NCI-H2081 treated with DMSO at 0.1 percent for 48 hours (cell line): ENCODE measurements at places on chromosomes 16 and 17.

DNA sequence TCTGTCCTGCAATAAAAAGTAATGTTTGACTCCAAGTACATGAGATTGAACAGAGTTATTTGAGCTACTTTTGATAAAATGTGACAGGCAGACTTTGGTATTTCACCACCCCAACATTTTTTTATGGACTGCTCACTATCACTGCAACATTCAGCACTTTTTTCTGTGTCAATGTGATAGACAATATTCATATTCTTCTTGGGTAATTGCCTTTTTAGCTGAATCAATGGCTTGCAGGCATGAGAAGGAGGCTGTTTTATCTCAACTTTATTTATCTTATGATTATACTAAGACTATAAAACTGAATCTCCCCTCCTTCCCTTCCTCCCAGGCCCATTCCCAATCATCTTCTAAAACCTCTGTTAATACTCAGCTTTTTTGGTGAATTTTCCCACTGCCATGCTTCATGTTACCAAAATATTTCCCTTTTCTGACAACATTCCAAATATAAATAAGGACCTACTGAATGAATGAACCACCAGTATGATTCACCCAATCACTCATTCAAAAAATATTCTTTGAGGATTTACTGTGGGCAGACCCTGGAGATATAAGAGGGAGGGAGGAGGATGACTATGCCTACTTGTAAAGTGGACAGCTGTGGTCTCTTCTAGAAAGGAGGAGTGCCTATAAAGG lies 67.6 kb downstream of the CDH13 start:
- no peak for DNase-seq

GRCh38 chr16:88711750-88712340 lies 5.5 kb downstream of the CTU2 start:
- DNase-seq: no peak

DNA sequence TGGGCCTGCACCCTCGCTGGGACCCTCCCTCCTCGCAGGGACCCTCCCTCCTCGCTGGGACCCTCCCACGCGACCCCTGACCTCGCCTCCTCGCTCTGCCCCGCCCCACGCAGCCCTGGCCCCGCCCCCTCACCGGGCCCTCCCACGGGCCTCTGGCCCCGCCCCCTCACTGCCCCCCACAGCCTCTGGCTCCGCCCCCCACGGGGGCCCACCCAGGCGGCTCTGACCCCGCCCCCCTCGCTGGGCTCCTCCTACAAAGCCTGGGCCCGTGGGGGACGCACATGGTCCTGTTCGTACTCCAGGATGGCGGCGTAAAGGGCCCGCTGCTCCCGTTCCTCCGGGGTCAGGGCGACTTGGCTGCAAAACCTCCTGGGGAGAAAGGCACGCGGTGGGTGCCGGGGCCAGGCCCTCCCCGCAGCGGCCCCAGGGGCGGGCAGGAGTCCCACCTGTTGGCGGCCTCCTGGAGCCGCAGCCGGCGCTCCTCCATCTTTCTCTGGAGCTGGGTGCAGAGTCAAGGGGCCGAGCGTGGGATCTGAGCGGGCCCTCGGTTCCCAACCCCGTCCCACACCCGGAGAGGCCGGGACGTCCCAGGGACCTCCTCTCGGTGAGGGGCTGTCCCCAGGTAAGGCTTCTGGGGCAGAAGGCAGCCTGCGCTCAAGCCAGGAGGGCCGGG lies 9.0 kb downstream of the VPS9D1 start:
- no peak for DNase-seq

GRCh38 chr16:30054959-30055553 lies 10.5 kb upstream of the ALDOA start:
- no peak for DNase-seq

- no peak for DNase-seq
These were observed 5.0 kb downstream of the GCGR start for GRCh38 chr17:81808778-81809555.

DNA sequence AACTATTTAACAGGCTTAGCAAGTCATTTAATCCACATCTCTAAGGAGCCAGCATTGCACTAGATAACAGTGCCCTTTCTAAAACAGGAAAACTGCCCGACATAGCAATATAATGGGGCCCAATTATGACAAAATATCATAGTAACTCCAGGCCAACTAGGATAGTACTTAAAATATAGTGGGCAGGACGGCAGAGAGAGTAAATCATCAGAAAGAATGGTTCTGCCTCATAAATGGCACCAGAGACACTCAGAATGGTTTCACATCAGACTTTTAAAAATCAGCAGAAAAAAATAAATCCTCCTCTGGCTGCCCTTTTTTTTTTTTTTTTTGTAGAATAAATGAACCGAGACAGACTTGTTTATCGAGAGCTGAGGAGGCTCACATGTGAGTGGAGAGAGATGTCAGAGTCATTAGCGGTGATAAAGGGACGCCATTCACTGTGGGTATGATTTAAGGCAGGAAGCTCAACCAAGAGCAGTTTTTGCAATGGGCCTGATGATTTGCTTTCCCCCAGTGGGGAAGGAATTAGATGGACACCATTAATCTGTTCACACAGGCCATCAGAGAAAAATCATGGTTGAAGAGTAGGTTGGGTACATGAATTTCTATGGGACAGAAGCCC lies 62.6 kb downstream of the CPPED1 start:
- no peak for DNase-seq

DNA sequence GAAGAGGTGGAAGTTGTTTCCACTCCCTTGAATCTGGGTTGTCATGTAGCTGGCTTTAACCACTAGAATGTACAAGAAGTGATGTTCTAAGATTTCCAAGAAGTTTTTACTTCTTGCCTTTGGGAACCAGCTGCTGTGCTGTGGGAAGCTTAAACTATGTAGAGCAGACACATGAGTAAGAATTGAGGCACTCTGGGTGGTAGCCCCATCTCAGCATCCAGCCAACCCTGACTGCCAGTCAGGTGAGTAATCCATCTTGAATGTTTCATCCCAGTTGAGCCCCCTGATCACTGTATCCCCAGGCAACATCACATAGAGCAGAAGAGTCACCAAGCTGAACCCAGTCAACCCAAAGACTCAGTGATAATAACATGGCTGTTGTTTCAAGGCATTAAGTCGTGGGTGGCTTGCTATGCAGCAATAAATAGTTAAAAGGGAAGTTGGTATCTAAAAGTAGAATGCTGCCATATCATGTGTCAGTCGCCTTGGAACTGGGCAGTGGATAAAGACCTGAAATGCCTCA lies 62.8 kb upstream of the GPR139 start:
- DNase-seq: no peak

- DNase-seq: no peak
These were observed 76.9 kb downstream of the RPA1 start for GRCh38 chr17:1906662-1907101.

DNA sequence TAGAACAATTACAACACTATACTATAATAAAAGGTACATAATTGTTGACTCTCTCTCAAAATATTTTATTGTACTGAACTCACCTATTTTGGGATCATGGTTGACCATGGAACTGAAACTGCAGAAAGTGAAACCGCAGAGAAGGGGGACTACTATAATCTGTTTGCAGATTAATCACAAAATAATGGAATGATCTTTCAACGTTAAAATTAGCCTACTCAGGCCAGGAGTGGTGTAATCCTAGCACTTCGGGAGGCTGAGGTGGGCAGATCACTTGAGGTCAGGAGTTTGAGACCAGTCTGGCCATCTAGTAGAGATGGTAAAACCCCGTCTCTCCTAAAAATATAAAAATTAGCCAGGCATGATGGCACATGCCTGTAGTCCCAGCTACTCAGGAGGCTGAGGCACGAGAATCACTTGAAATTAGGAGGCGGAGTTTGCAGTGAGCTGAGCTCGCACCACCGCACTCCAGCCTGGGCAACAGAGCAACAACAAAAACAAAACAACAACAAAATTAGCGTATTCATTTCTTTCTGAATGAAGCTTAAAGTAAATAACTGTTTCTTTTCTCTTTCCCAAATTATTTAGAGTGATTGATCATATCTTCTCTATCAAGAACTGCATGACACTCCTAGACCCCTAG lies 45.6 kb downstream of the IKZF3 start:
- no peak for DNase-seq

DNA sequence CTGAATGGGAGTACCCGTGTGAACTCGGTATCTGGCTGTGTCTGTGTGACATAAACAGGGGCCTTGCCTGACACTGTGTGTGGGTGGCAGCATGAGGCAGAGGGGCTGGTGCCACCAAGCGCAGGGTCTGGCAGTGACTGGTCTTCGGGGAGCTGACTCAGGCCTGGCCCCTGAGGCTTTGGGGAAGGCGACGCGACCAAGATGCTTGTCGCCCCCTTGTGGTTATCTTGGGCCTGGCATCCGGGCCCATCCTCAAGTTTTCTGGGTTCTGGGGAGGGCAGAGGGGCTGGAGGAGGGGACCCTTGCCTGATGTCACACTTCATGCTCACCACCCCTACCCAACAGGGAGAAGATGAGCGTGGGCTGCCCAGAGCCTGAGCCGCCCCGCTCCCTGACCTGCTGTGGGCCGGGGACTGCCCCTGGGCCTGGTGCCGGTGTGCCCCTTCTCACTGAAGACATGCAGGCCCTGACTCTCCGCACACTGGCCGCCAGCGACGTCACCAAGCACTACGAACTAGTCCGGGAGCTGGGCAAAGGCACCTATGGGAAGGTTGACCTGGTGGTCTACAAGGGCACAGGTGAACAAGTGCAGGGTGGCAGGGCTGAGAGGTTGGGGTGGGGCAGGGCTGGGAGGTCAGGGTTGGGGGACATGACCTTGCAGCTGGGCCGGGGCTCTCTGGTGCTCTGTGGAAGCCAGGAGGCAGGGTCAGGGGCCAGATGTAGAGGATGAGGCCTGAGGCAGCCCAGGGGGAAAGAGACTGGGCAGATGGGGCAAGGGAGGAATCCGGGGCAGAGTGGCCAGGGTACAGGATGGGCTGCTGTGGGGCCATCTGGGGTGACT lies 24.9 kb downstream of the SBK1 start:
- no peak for DNase-seq

GRCh38 chr16:87864331-87864989 lies 4.8 kb downstream of the SLC7A5 start:
- DNase-seq: no peak

GRCh38 chr16:87681981-87682570 lies 79.8 kb downstream of the JPH3 start:
- no peak for DNase-seq

- DNase-seq: no peak
These were observed 771 bp downstream of the MSRB1 start for GRCh38 chr16:1942047-1942809.

GRCh38 chr16:75770051-75770450 lies 43.8 kb upstream of the CPHXL start:
- DNase-seq: no peak

DNA sequence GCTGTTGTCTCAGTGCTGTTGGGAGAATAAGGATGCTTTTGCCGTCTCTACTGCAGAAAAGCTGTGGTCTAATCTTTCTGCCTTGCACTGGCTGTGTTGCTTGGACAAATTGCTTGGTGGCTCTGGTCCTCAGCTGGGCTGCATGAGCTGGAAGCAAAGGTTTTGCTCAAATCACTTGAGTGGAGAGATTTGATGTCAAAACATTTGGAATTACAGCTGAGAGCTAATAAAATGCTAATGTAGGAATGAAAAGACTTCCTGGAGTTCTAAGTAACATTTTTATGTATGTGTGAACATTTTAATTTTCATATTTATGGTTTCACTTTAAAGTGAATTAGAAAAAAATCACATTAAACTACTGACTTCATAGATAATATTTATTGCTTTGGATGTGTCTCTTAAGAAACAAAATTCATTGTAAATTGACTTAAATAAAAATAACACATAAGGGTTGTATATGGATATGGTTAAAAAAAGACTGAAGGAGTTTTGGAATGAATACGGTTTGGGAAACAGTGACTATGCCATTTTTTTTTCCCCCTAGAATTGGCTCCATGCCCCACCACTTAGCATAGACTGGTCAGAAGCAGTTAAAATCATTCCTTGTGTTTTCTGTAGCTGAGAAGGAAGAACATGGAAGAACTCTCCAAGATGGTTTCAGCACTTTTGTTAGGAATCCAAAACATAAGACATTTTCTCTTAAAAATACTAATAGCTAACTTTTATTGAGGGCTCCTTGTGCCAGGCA lies 39.2 kb upstream of the FAM20A start:
- no peak for DNase-seq

- no peak for DNase-seq
These were observed 19.1 kb upstream of the DDX52 start for GRCh38 chr17:37662353-37662752.

GRCh38 chr16:4141604-4142003 lies 25.4 kb upstream of the ADCY9 start:
- DNase-seq: no peak

- DNase-seq: no peak
These were observed 16.4 kb downstream of the KIFC3 start for GRCh38 chr16:57785924-57786323.

- no peak for DNase-seq
These were observed 54.7 kb upstream of the CRHR1 start for GRCh38 chr17:45729294-45729907.

- no peak for DNase-seq
These were observed 37.8 kb downstream of the PTRH2 start for GRCh38 chr17:59669411-59669810.

DNA sequence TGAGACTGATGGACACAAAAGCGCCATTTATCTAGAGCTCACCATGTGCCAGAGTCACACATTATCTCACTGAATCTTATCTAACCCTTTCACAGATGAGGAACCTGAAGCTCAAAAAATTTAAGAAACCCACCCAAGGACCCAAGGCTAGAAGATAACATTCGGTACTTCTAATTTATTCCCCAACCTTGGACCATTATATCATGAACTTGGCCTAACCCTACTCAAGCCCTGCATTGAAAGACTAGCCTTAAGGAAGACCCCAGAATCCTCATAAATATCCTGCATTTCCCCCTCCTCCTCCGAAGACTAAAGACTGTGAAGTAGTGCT lies 548 bp upstream of the DYNC1LI2 start:
- no peak for DNase-seq

DNA sequence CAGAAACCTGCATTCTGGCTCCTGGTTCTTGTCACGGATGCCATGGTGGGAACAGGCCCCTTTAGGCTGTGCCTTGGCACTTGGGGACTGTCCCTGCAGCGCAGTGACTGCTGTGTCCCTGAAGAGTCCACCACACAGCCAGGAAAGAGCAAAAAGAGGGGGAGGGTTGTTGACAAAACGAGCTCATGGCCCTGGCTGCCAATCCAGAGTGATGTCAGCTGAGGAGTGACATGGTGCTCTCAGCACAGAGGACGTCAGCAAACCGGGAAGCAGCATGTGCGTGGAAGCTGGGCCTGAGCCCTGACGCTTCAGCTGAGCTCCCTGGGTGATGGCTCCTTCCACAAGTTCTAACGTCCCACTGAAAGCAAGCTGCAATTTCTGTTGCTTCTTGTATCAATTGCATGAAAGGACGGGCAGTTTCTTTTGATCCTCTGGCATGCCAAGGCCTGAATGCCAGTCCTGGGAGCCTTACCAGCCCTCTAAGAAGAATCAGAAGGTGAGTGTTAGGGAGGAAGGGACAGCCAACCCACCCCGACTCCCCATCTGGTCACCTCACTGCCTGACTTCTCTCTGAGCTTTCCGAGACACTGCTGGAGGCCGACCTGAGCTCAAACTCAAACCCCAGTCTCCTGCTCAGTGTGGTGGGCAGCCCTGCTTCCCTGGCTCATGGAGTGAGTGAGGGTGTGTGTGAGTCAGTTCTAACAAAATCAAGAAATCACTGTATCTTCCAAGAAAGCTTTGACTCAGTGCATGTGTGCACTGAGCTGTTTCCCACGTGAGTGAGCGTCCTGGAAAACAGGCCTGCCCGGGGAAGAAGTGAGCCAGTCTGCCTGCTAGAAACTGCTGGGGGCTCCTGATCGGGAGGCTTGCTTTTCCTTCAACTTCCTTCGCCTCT lies 14.7 kb upstream of the WNT3 start:
- no peak for DNase-seq

- DNase-seq: no peak
These were observed 11.1 kb downstream of the RAB40B start for GRCh38 chr17:82687375-82687861.
